ENCODE measurements at places on chromosomes 6 and 20. TPM values are rescaled to one million over a fixed set of nuclear protein-coding genes. Genes with fewer than 3 reads are reported as not detected.

GRCh38 chr6:20497216-20498040 lies 36.8 kb upstream of the CDKAL1 start:
- no peaks in the 10 kb centered on the region for H3K4me1 ChIP-seq
- H3K27me3 ChIP-seq, result no peaks in the 10 kb centered on the region
- no peak overlapping the region for H3K27ac ChIP-seq
- DNase-seq, result no peak

- H3K4me1 ChIP-seq, result no peaks in the 10 kb centered on the region
- H3K27me3 ChIP-seq, result no peaks in the 10 kb centered on the region
- H3K36me3 ChIP-seq, result no peaks in the 10 kb centered on the region
- DNase-seq, result no peak
Measured at GRCh38 chr20:56422824-56423189, 10.7 kb downstream of the CASS4 start.

Gene PPP1R16B
- 11.1 TPM for total RNA-seq

Gene CRISP2
- not detected for total RNA-seq

Gene TREM1
- not detected for total RNA-seq

Measured in transverse colon (tissue), 4 donors.